Urothelium cell line (cell line): ENCODE measurements at places on chromosomes 2 and 18.

DNA sequence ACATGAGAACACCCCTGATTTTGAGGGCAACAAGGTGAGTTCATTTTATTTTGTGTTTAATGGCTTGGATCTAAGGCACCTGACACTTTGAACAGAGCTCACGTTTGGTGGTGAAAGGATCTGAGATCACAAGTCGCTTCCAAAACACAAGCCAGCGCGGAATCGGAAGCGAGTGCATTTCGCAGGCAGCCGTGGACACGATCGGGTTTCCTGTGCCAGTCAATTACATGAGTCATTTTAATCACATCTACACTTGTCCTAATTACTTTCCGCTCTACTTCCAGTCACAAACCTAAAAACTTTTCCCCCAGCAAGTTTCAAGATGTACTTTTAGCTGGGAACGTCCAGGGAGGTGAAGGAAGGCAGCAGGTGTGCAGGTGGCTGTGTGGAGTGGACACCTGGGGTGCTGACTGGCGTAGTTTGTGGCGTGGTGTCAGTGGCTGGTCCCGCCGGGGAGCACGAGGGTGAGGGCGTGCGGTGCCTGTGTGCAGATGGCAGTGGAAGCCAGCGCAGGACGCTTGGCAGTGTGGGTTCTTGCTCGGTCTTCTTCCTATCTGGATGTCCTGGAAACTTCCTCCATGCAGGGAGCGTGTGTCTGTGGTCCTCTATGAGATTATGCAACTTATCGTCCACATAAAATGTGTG lies 75.6 kb downstream of the DCDC2C start:
- no peak for DNase-seq

GRCh38 chr2:33730193-33730592 lies 131.1 kb upstream of the FAM98A start:
- no peak for DNase-seq

DNA sequence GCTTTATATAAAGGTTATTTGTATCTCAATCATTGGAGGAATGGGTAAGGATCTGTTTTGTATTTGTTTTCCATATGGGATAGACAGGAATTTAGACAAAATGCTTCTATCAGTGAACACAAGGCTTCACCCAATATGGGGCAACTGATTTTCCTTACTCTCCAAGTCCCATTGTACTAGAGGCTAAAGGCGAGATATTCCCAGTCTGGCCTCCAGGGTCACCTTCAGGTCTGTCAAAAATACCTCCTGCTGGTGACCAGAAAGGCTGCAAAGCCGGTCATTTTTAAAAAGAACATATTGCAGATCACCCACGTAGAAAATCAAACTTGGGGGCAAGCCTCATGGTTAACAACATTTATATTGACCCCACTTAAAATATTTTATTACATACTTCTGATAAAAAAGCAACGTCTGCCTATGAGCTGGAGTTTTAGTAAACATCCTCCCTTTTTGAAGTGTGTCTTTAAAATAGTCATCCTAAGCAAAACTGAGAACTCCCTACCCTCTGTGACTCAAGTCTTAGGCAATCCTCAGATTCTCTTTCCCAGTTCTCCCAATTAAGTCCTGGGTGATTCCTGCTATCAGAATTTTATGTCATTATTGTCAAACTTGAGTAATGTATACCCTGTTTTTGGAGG lies 276.6 kb downstream of the MREG start:
- no peak for DNase-seq

DNA sequence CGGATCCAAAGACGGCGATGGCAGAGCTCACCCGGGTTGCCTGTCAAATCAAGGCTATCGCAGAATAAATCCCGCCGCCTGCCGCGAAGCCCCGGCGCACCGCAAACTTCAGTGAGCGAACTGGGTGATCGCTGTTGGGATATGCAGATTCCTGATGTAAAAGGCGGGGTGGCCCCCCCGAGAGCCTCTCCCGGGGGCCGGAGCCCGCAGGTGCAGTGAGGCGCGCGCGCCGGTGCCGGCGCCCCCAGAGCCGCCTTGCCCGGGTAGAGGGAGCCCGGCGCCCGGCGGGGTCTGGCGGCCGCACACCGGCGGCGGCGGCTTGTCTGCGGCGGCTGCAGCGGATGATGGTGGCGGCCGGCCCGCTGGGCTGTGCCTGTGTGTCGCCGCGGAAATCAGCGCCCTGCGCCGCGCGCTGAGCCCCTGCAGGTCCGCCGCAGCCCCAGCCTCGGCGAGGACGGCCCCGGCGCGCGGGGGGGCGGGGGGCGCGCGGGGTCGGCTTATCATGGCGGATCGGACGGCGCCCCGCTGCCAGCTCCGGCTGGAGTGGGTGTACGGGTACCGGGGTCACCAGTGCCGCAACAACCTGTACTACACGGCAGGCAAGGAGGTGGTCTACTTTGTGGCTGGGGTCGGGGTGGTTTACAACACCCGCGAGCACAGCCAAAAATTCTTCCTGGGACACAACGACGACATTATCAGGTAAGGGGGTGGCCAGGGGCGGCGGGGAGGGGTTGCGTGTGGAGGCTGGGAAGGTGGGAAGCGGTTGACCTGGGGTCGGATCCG lies 1.3 kb downstream of the EML6 start:
- no peak for DNase-seq

GRCh38 chr2:180227461-180227860 lies 220.4 kb upstream of the CWC22 start:
- no peak for DNase-seq

GRCh38 chr2:129347486-129348217 lies 631.8 kb upstream of the RAB6C start:
- DNase-seq: no peak

DNA sequence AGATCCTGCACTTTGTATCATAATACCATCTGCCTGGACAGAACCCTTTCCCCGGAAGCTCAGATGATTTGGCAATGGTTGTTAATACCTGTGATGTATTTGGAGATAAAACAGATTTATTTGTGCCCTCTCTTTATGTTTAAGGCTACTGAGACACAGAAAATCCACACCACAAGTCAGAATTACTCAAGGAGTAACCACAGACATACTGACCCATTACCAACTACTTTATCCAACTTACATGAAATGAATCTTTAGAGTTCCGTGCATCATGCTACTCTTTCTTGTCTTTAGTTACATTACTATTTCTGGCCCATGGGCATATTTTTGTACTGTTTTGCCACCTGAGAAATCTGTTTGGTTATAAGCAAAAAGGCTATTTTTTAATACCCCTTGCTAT lies 384.0 kb downstream of the STK39 start:
- no peak for DNase-seq

GRCh38 chr2:109476641-109477441 lies 136.9 kb downstream of the SEPTIN10 start:
- no peak for DNase-seq

DNA sequence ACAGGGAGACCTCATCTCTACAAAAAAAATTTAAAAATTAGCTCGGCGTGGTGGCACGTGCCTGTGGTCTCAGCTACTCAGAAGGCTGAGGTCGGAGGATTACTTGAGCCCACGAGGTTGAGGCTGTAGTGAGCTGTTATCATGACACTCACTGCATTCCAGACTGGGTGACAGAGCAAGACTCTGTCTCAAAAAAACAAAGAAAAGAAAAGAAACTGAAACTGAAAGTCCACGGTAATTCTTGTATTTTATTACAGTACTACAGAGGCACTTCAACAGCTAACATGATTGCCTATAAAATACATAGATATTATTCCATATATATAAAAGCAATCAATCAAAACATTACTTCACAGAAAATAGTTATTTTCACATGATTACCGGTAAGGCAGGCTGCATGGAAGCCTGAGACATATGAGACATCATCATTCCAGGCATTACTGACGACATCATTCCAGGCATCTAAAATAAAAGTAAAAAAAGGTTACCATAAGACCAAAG lies 23.1 kb downstream of the PRPF40A start:
- DNase-seq: peak; percentile 5

GRCh38 chr2:41400088-41400665 lies 647.6 kb upstream of the PKDCC start:
- peak; percentile 33 for DNase-seq

- no peak for DNase-seq
These were observed 80.9 kb upstream of the IGFBP5 start for GRCh38 chr2:216776066-216776850.

DNA sequence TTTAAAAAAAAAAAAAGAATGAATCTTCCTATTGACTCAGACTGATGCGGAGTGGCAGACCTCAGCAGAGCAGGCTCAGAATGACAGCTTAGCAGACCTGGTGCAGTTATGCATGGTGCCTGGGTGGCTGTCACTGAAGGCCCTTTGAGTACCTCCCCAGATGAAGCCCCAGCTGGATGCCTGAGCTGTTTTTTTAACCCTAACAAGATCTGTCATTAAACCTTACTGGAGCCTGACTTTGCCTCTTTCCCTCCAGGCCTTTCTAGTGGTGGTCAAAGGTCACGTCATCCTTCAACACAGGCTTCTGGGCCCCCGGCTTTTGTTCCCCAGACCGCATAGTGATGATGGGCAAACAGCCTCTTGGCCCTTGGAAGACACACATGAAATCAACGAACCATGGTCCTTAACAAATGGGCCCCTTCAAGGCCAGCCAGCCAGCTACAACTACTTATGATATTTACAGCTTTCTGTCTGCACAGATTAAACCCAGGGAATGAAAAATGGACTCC lies 138.3 kb upstream of the CYP1B1 start:
- DNase-seq: no peak

GRCh38 chr18:58046794-58047555 lies 2.9 kb downstream of the NEDD4L start:
- no peak for DNase-seq

- no peak for DNase-seq
These were observed 53.9 kb downstream of the REEP1 start for GRCh38 chr2:86283411-86284030.

- no peak for DNase-seq
These were observed 459 bp upstream of the ESPNL start for GRCh38 chr2:238099714-238100048.

DNA sequence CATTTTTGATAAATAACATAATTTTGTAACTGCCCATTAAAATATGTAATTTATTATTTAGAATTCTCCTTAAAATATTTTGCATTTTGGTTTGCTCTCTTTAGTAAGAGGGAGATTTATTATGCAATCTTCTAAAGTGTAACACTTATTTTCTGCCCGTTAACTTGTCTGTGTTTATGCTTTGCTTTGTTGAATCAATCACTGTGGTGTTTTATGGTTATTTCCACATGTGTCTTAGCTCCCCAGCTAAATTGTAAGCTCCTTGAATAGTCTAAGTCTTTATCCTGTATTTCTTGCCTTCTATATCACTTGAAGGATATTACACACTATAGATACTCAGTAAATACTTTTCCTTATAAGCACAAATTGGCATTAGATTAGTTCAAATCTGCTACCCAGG lies 166.6 kb upstream of the SPRED2 start:
- DNase-seq: no peak

DNA sequence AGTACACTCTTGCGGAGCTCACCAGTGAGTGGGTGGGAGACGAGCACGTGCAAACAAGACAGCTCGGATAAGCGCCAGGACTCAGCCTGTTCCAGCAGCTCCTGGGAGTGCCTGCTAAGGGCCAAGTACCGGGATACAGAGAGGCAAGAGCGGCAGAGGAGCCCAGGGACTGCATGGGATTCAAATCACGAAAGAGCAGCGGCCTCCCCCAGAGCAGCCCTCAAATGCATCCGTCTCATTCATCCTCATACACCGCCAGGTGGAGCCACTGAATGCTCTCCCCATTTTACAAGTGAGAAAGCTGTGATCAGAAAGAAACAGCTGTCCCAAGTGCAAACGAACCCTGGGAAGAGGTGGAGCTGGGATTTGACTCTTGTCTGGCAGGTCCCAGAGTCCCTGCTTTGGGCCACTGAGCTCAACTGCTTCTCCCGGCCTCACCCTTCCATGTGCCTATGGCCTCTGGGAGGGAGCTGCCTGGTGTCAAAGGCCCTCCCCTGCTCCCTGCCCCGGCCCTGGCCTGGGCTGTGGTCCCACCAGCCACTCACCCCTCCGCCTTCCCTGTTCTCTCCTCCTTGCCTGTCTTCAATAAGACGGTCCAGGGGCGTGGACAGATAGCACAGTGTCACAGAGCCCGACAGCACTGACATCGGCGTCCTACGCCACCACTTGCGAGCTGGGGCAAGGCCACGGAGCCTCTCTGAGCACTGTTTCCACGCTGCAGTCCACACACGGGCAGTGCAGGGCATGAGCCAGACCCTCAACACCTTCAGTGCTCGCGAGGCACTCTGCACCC lies 72.8 kb upstream of the TAF1B start:
- DNase-seq: peak; percentile 84

DNA sequence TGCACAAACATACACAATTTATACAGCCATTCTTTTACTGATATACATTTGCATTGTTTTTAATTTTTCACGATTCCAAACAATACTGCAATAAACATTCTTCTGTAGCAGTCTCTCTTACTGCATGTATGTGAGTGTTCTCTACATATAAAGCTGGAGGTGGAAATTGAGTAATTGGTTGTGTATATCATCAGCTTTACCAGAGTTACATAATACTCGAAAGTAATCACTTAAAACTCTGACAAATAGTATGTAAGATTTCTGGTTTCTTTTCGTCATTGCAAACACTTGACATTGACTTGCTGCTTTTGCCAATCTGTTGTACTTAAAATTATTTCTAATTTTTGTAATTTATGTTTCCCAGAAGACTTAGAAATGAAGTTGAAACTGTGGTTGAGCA lies 110.2 kb downstream of the TDRD15 start:
- DNase-seq: no peak

- no peak for DNase-seq
These were observed 24.1 kb upstream of the CHRNA1 start for GRCh38 chr2:174788291-174788929.

DNA sequence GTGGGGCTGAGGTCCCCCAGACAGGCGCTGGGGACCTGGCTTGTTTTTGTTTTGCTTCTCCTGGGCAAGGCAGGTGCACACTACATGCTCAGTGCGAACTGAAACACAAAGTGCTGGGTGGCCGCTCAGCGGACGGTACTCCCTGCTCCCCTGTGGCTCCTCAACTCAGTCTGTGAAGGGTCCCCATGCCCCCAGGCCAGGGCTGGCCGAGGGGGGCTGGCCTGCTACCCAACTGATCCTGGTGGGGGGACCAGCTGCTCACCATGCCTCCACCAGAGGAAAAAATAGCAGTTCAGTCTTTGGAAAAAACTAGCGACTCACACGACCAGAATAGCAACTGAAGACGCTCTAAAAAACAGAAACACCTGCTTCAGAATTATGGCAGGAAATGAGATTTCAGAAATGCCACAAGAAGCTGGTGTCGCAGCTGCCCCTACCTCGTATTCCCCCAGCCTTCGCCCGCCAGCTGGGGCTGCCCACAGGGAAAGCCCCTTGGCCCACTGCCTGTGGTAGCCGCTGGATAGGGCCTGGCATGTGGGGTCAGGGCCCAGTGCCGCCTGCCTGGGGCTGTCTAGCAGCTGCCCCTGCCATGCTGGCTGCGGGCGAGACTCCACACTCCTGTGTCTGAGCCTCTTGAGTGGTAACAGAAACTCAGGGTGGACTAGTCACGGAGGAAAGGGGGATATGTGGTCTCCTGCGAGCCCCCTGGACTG lies 43.7 kb downstream of the MEX3C start:
- DNase-seq: no peak

GRCh38 chr2:97359861-97360584 lies 229.7 kb downstream of the ANKRD36B start:
- no peak for DNase-seq

DNA sequence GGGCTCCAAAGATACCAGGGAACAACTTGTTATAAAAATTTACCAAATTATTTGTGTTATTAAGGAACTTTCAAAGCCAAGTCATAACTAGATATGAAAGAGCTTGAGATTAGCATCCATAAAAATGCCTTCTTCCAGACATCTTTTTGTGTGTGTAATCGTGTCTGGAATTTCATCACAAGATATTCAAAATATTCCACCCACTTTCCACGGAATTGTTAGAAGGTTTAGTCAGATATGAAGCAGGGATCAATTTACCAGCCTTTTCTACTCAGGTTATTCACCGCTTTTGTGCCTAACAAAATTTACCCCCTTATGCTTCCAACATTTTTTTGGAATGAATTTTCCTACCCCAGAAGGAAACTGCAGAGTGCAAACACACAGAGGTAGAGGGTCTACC lies 130.2 kb upstream of the ACVR2A start:
- DNase-seq: no peak
